Left ventricle myocardium inferior (tissue), 1 donor: ENCODE measurements at places on chromosomes 7 and 10. TPM values are rescaled to one million over a fixed set of nuclear protein-coding genes. Genes with fewer than 3 reads are reported as not detected.

The OAT gene
- 24.3 TPM for total RNA-seq

The MRLN gene
- not detected for total RNA-seq

The CACNB2 gene
- total RNA-seq, result 38.1 TPM

The NUP42 gene
- total RNA-seq, result 20.3 TPM

The HOGA1 gene
- total RNA-seq, result 47.1 TPM

The PAPOLB gene
- total RNA-seq, result 0.05 TPM
